Activated CD4-positive, alpha-beta T cell treated with anti-CD3 and anti-CD28 coated beads for 36 hours (primary cell): ENCODE measurements at places on chromosomes 12 and 14.
A peak's percentile ranks its signal among the peaks of the same experiment; 100 is the strongest.

GRCh38 chr12:6262623-6263022, 47.9 kb upstream of the PLEKHG6 start:
- DNase-seq, result no peak

DNA sequence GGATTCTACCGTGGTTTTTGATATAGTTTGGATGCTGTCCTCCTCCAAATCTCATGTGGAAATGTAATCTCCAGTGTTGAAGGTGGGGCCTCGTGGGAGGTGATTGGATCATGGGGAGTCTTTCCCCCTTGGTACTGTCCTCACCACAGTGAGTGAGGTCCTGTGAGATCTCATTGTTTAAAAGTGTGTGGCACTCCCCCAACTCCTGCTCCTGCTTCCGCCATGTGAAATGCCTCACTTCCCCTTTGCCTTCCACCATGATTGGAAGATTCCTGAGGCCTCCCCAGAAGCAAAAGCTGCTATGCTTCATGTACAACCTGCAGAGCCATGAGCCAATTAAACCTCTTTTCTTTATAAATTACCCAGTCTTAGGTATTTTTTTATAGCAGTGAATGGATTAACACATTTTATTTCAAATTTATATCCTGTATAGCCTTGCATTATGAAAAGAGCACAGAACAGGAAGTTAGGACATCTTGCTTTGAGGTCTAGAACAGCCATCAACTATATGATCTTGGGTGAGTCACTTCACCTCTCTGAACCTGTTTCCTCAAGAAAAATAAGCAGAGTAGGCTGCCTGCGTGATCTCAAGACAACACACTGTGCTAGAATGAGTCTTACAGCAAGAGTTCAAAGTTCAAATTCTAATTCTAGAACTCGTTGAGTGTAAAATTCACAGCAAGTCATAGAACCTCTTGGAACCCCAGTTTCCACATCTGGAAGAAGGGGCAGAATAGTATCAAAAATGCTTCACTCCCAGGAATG, 160.9 kb upstream of the EEA1 start:
- DNase-seq, result peak; percentile 56

- no peak for DNase-seq
Observed at GRCh38 chr12:92973614-92974013, 44.5 kb upstream of the EEA1 start.

GRCh38 chr12:51630986-51631385, 40.0 kb downstream of the SCN8A start:
- DNase-seq, result no peak

DNA sequence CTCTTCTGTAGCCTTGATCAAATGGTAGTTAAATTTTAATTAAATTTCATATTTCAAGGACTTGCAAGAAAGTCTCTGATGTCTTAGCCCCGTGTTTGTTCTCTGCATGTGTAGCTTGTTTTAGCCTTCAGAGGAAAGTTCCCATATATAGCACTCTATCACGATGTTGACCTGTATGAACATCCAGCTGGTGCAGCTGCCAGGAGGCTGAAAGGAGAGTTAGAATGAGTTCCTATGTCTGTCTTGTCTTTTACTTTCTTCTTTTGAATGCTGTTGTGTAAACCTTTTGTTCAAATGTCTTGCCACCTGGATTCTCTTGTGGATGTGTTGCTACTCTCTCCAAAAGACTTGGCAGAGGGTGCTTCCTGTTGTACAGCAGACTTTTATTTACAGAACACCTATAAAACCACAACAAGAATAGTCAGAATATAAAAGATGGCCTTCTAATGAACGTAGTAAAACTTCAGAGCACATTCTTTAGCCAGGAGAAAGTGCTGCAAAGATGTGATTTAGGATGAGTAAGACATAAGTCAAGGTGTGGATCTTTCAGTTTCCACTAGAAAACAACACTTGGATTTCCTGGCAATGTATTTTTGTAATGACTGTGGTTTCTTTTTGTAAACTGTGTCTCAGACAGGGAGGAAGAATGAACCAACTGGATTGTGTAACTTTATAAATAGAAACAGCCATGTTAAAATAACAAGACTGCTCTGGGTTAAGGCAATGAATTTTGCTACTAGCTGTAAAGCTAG, 17.2 kb downstream of the NAV3 start:
- DNase-seq, result no peak

- no peak for DNase-seq
Observed at GRCh38 chr14:21048638-21049037, 6.5 kb downstream of the RNASE7 start.

GRCh38 chr12:53244337-53244736, 12.3 kb upstream of the RARG start:
- DNase-seq, result no peak

DNA sequence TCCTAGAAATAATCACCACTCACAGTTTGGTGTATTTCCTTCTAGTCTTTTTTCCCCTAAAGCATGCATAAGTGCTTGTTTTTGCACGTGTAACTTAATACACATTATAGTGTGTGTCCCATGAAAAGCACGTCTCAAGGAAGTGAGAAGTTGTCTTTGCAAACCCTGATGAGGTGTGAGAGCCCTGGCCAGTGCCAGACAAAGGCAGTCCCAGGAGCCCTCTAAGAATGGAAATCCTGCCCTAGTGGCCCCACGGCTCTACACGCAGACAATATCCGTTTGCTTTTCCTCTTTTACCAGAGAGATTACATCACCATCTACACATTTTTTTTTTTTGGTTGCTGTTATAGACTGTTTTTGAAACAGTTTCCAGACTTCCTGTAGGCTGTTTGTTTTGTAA, 85.5 kb upstream of the FZD10 start:
- no peak for DNase-seq

DNA sequence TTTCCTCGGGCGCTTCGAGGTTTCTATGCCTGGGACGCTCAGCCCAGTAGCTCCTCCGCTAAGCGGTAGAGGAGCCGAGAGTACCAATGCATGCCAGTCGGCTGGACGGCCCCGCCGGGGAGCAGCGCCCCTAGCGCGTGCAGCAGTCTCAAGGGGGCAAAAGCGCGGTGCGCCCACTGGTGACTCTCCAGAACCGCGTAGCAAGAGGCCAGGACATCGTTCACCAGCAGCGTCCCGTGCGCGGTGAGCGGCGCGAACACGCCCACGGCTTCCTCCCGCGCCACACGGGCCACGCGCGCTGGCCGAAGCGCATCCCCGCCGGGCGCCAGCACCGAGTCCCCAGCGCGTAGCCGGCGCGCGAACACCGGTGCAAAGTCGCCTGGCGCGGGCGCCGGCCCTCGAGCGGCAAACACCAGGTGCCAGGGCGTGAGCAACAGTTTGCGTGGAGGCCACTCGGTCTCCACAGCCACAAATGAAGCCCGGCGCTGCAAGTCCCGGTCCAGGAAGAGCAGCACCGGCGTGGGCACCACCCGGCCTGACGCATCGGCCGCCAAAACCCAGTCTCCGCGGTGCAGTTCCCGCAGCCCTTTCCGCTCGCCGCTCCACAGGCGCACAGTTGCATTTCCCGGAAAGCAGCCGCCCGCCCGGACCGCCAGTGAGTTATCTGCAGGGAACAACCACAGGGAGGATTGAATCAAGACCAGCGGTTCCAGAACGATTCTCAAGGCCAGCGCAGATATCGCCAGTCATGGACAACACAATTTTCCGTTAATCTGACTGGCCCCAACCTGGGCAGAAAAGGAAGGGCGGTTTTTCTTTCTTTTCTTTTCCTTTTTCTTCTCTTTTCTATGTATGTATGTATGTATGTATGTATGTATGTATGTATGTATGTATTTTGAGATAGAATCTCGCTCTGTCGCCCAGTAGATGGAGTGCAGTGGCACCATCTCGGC, 4.5 kb downstream of the DHH start:
- peak; percentile 60 for DNase-seq

- no peak for DNase-seq
Observed at GRCh38 chr12:31494455-31494854, 96.5 kb downstream of the DENND5B start.

DNA sequence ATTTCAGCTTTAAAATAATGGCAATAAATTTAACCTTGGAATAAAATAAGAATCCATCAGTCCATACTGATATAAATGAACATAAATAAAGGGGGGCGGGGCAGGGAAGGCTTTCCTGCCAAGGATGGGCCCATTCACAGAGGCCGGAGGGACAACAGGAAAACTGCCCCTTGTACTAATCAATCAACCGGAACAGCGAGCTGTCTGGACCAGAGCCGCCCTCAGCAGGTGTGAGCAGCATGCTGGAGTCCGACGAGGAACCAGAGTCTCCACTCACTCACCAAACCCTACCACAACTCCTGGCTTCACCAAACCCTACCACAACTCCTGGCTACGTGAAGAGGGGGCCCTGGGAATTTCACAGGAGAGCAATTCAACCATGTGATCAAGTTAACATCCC, 51.3 kb downstream of the RIMBP2 start:
- DNase-seq, result no peak

GRCh38 chr12:4288296-4289131, 15.0 kb downstream of the CCND2 start:
- no peak for DNase-seq

- DNase-seq, result no peak
Observed at GRCh38 chr14:93012951-93013719, 90.2 kb downstream of the CHGA start.

DNA sequence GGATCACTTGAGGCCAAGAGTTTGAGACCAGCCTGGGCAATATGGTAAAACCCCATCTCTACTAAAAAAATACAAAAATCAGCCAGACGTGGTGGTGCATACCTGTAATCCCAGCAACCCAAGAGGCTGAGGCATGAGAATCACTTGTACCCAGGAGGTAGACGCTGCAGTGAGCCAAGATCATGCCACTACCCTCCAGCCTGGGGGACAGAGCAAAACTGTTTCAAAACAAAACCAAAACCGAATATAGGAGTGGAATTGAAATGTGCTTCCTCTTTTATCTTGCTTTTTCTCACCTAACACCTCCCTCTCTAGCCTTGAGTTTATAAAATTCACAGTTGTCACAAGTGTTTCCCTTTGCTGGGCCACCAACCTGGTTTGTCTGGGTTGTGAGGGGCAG, 181.9 kb downstream of the PAH start:
- no peak for DNase-seq

- no peak for DNase-seq
Observed at GRCh38 chr14:43105305-43105704, 1401.8 kb downstream of the FSCB start.
